ENCODE measurements at places on chromosomes 6 and 20.
A peak's percentile ranks its signal among the peaks of the same experiment; 100 is the strongest.

- DNase-seq: no peak
These were observed 27.1 kb downstream of the CHMP4B start for GRCh38 chr20:33838035-33838864.

GRCh38 chr6:37518116-37518515, 18.4 kb upstream of the CCDC167 start:
- DNase-seq: no peak

DNA sequence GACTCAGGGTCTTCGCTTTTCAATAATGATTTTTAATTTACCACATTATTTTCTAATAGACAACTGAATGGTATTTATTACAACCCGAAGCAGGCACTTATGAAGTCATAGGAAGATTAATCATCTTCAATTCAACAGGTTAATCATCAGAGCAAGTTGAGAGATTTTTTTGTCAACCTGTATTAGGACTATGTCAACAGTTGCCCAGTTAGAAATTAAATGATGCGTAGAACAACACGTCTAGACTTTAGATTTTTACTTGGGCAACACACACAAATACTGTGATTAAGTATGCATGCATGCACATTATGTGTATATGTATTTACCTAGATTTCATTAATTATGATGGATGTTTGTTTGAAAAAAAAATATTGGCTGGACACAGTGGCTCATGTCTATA, 4.3 kb downstream of the ILRUN start:
- DNase-seq: no peak

DNA sequence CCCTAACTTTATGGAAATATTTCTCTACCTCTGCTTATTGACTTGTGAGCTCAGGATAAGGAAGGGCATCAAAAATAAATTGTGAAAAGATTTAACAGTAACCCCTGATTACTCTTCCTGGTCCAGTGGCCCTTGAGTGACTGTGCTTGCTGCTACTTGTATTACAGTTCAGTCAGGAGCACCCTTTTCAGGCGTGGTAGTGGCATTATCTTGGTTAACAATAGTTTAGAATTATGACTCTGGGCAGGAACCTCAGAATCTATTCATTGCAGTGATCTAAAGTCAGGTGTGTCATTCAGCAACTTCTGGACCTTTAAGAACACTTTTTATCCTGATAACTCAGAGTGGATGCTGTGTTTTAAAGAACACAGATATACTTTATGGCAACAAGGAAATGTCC, 43.4 kb downstream of the FAM135A start:
- DNase-seq: no peak

DNA sequence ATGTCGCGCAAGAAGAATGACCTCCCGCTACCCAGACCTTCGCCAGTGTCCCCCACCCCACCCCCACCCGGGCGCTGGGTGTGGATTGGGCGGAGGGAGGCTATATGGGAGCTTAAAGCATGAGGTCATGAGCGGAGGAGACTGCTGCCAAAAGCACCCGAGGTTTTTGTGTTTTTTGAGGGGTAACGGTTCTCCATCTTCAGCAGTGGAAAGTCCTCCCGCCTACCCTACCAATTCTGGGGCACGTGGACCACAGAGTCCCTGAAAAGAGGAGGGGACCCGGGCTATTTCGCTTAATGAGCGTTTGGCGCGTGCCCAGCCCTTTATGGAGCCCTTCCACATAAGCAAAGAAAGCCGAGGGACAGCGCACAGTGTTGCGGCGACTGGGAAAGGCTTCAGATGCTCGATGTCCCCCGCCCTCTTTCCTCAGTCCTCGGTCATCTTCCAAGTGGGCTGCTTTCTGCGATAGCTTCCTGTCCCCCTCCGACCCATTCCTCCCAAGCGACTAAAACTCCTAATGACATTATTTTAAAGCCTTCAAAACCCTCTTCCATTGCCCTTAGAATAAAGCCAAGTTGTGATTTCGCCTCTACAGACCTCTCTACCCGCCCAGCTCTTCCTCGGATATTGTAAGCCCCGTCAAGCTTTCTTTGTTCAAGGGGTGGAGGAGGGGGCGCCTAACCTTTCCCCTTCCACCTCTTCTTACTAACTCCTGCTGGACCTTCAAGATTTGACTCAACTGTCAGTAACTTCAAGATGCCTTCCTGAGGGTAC, 2.1 kb upstream of the TRERF1 start:
- no peak for DNase-seq

GRCh38 chr6:157996201-157996712, 14.6 kb downstream of the SYNJ2 start:
- no peak for DNase-seq

GRCh38 chr6:15673666-15674065, 10.8 kb upstream of the DTNBP1 start:
- DNase-seq: no peak

DNA sequence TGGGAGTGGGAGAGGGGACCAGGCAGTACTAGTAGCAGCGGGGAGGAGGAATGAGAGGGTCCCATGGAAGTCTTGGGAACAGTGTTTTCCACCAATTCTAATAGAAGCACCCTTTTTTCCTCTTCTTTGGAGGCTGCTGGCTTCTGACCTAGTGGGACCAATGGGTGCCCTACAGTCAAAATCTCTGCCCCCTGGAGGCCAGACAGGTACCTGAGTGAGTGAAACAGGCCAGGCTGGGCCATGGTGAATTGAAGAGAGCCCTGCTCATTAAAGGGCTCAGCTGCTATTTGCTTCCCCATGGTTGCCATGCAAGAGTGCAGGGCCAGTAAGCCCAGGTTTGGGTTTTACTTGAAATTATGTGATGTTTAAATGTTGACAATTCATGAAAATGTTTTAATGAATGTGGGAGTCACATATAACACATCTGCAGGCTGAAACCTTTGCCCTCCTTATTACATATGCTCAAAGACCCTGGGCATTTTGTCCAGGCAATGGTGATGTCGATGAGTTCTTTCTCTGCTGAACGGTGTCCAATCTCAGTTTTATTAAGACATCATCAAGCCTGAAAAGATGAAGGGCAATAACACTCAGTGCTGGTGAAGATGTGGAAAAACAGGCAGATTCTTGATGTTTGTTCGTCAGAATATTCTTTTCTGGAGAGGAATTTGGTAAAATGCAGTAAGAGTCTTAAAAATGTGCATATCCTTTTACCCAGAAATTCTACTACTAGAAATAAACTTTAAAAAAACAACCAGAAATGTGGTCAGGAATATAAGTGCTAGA, 42.3 kb upstream of the OCSTAMP start:
- peak; percentile 38 for DNase-seq

DNA sequence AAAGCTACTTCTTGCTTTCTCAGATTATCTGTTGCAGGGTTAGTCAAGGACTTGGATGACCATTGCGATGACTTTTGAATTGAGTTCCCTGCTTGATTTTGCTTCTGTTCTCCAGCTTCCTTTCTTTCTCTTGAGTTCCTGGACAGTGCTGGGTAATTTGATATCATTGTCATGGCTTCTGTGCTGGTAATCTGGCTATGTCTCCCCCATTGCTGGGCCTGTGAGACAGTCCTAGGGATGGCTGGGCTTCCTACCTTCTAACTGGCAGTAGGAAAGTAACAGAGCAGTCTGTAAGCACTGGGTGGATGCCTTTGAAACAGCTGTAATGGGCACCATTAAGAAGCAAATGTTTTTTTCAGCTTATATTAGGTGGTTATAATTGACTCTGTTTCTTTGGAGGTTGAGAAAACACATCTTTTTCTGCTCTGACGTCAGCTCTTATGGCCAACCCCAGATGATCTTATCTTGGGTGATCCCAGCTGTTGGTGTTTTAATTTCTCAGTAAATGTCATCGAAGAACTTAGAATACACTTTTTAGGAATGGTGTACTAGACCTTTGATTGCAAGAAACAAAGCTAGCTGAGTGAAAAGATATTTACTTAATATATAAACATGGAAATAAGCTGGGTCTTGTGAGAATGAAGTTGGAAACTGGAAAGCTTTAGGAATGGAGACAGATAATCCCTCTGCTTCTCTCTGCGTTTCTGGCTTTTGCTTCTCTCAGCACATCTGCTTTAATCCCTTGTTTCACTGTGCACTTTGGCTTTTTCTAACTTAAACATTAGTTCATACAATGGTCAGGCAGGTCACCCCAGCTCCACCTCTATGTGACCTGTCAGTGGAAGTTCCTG, 195.0 kb upstream of the MAN1A1 start:
- no peak for DNase-seq

DNA sequence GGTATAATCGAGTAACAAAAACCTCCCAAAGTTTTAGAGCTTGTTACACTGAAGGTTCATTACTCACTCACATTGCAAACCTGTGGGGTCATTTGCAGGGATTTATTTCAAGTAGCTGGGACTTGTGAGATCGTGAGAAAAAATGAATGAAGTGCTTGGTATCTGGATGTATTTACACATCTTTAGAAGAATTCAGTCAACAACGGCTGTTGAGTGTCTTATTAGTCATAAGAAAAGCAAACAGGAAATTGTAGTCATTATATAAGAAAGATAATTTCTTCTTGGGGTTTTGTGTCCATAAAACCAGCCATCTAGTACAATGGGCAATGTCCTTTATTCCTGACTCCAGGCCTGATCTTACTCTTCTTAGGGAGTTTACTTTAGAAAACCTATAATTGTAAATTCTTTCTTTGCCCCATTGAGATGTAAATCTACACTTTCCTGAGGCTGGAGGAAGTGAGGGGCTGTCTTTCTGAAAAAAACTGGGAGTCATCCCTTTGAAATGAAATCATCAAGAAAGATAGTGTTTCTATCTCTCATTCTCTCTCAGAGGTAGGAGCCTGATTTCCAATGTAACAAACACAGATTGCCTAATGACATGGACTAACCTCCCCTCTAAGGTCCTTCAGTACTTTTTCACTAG, 202.5 kb upstream of the ASCC3 start:
- DNase-seq: no peak

GRCh38 chr6:35148167-35148741, 7.1 kb upstream of the TCP11 start:
- peak; percentile 85 for DNase-seq

GRCh38 chr20:59776059-59776603, 157.3 kb downstream of the SYCP2 start:
- DNase-seq: no peak

- DNase-seq: peak; percentile 10
These were observed 146.1 kb upstream of the AKAP12 start for GRCh38 chr6:151093706-151094105.

GRCh38 chr20:57783196-57783595, 73.4 kb upstream of the PMEPA1 start:
- no peak for DNase-seq

GRCh38 chr6:135180542-135181332, at the start of gene MYB:
TSS of gene MYB (plus strand) at chr6:135181308. CDS start at chr6:135181514, 206 bp downstream.
- peak; percentile 91 for DNase-seq

GRCh38 chr6:144753023-144753705, 468.0 kb downstream of the UTRN start:
- DNase-seq: no peak

DNA sequence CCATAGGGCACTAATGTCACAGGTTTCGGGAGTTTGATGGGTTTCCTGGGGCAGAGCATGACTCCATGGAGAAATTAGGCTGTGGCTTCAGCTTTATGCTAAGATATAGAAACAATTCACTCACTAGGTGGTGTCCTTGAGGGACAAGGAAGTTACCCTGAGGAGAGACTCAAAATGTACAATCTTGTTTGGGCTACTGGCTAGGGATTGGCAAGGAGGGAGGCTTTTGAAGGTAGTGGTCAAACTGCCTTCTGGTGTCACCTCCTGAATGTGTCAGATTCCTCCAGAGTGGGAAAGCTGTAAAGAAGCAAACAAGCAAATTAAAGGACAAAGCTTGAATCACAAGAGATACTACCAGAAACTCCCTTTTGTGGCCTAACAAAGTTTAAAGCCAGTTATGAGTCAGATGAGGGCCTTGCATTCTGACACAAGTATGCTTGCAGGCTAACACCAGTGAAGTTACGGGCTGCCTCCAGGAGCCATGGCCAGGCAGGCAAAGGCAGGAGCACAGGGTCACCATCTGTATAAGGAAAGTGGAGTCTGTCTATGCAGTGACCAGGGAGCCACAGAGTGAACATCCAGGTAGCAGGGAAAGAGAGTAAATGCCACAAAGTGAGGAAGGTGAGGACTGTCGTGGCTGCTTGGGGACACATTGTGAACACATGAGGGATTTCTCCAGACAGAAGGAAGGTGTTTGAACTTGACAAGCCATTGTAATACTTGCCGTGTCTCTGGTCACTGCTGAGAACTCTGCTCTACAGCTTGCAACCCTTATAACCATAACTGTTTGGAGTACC, 107.7 kb upstream of the DTNBP1 start:
- peak; percentile 79 for DNase-seq

DNA sequence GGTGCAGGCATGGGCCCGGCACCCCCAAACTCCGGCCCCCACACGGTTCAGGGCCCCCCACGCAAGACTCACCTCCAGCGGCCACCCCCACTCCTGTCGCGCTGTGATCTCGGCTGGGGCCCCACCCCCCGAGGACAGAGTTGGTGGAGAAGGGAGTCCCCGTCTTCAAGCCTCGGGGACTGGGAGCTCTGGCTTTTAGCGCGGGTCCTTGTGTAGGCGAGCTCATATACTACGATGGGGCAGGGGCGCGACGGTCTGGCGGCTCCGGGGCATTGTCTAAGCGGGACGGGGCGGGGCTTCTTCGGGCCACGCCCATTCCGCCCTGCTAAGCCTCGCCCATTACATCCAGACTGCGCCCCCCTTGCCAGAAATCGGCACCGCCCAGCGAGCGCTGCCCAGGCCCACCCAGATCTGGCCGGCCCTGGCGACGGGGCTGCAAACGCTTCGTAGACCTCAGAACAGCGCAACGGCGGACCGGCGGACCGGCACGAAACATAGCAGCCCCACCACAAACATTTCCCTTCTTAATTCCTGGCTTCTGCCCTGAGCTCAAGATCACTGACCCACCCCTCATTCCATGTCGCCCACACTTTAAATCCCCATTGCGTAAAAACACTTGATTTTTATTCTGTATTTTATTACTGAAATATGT, 1.0 kb upstream of the DDAH2 start:
- DNase-seq: peak; percentile 77

DNA sequence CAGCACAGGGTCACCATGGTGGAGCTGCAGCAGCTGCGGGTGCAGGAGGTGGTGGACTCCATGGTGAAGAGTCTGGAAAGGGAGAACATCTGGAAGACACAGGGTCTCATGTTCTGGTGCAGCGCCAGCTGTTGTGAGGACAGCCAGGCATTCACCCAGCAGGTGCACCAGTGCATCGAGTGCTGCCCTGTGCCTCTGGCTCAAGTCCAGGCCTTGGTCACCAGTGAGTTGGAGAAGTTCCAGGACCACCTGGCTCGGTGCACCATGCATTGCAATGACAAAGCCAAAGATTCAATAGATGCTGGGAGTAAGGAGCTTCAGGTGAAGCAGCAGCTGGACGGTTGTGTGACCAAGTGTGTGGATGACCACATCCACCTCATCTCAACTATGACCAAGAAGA, 22.9 kb upstream of the RIPK1 start:
- no peak for DNase-seq

DNA sequence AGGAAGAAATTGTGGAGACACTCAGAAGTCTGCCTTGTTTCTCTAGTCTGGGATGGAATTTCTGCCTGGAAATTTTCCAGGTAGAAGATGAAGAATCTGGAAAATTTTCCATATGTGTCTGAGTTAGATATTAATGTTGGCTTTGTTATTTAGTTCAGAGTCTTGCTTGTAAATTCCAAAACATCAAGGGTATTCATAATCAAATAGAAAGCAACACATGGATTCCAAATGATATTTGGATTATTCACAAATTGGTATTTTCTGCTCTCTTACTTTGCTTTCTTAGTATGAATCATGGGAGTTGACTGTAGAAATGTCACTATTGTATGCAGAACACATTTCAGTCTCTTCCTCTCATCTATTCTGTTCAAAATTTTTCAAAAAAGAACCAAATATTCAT, 116.0 kb downstream of the GRIK2 start:
- no peak for DNase-seq
